Activated T-cell treated with anti-CD3 and anti-CD28 coated beads for 1 hour (primary cell): ENCODE measurements at places on chromosomes 11 and 22.

- no peak for DNase-seq
These were observed 1.3 kb downstream of the NAP1L4 start for GRCh38 chr11:2990617-2991451.

GRCh38 chr11:14812757-14813156, 79.3 kb downstream of the CYP2R1 start:
- DNase-seq: no peak

GRCh38 chr11:66636411-66636810, 2.1 kb upstream of the RBM4 start:
- DNase-seq: no peak

DNA sequence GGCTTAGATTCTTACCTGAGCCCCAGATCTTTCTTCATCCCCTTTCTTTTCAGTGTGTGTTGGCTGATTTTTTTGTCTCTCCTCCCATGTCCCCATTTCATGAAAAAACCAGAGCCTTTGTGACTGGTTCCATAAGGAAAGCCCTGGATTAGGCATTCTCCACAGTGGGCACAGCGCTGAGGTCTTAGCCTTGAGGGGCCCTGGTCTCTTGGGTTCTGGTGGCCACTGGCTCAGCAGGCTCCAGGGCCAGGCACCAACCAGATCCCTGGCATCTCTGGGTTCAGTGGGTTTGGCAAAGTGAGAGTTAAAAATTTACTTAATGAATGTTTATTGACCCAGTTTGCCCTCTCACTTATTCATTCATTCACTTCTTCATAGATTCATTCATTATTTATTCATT, 49.5 kb upstream of the ACCSL start:
- no peak for DNase-seq

DNA sequence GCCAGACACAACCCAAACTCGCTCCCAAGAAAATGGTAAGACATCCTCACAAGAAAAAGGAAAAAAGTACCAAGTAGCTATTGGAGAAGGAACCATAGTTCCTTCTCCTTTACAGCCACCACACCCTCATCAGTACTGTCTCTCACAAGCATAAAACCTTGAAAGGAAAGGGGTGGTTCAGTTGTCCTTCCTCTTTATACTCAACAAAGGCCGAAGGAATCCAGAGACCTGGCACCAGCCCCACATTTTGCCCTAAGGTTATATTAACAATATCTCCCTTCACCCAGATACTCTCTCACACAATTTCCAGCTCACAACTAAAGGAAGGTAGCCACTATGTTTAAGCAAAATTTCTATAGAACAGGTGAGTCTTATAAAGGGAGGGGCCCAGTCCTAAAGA, 8.5 kb downstream of the FHIP1B start:
- no peak for DNase-seq

DNA sequence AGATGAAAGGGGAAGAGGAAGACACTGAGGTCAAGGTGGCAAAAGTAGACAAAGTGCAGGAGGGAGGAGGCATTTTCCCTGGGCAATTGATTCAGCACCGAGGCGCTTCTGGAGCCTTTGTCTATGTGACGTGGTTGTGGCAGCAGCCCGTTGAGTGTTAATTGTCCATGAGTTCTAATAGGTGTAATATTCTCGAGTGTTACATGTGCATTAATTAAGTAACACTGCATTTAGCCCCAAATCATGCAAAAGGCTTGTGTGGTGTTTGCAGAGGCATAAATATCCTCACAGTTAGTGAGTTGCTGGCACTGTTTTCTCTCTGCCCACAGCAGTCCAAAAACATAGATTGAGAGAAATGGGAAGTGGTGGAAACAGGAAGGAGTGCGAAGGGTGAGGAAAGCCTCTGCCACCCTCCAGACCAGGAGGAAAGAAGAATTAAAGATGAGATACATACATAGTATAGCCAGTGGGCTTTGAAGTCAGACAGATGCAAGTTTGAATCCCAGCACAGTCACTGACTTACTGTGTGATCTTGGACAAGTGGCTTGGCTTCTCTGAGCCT, 361.2 kb downstream of the MN1 start:
- no peak for DNase-seq

DNA sequence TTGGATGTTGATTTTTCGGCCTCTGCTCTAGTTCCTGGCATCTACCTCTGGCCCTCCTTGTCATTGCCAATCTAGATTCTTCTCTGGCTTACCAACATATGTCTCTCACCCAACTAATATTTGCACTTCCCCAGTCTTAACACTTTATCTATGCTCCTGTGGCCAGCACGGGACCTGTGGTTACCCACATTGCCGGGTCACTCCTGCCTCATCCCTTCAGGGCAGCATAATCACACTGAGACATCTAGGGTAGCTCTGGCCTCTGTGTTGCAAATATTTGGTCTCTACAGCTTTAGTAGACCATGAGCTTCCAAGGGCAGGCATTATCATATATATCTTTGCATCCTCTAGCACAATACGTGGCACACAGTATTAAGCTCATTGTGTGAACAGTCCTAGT, 182.0 kb upstream of the ARHGAP20 start:
- DNase-seq: no peak

DNA sequence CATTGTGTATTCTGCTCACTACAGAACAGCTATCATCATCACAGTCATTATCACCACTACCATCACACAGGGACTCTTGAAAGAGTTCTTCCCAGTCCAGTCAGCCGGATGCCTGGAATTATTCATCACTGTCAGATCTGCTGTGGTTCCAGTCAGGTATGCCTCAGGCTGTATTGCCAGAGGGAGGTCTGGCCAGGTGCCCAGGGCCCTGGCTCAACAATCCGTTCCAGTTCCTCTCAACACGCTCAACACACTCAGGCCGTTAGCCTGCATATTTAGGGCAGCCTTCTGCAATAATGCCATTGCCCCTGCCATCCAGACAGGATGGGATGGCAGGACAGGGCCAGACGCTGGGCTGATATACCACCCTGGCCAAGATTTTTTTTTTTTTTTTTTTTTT, 28.6 kb upstream of the RASL10A start:
- DNase-seq: no peak

- DNase-seq: no peak
These were observed 187.6 kb downstream of the TENM4 start for GRCh38 chr11:79253280-79253679.

DNA sequence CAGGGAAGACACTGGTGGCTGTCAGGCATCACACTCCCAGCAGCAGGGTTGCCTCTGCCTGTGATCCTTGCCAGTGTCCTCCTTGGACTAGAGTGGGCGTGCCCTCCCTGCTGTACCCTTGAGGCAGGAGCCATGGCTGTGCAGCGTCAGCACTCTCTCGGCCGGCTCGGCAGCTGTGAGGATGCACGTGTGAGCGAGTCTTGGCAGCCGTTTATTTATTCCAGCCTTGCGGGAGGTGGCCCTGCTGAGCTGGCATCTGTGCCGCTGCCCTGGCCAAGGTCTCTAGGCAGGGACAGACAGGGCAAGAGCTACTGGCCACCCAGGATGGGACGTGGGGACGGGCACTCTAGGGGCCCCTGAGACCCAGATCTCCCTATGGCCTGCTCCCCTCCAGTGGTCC, 33.9 kb downstream of the TSPAN4 start:
- no peak for DNase-seq

- no peak for DNase-seq
These were observed 259.6 kb downstream of the TBC1D22A start for GRCh38 chr22:47022075-47022473.

- DNase-seq: no peak
These were observed 24.5 kb upstream of the CABP7 start for GRCh38 chr22:29695129-29695926.

DNA sequence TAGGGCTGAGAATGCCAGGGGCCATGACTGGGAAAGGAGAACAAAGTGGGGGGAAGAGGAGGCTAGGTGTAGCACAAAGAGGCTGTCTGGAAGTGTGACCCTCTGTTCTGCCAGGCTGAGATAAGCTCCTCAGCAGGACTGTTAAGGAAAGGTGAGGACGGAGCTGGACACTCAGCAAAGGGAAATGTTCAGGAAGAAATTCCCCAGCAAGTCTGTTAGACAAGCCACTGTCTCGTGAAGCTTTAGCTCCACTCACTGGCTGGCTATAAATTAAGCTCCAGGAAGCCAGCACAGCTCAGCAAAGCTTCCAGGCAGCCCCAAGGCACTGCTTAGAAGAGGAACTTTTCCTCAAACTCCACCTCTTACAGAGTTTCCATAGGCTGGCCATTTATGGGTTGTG, 181.2 kb upstream of the API5 start:
- no peak for DNase-seq

- DNase-seq: no peak
These were observed 24.6 kb downstream of the TP53I11 start for GRCh38 chr11:44926036-44926435.

DNA sequence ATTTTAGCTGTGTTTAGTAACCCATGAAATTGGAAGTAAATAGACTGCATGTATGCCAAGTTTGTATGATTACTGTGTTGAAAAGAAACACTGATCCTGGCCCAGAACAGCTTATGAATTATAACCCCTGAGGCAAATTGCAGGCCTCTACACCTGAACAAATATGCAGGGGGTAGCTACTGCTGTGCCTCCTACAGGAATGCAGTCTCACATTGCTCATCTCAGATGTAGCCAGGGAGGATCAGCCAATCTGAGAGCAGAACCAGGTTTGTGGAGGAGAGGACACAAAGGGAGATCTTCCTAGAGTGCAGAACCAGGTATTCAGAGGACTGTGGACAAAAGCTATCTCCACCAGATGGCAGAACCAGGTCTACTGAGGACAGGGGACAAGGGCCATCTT, 442.2 kb upstream of the DDI1 start:
- DNase-seq: no peak

- DNase-seq: no peak
These were observed 180.0 kb downstream of the DSCAML1 start for GRCh38 chr11:117616979-117617378.

- DNase-seq: no peak
These were observed 4.0 kb downstream of the ST14 start for GRCh38 chr11:130163346-130164220.

- no peak for DNase-seq
These were observed 13.9 kb downstream of the RTN4RL2 start for GRCh38 chr11:57474017-57474802.

DNA sequence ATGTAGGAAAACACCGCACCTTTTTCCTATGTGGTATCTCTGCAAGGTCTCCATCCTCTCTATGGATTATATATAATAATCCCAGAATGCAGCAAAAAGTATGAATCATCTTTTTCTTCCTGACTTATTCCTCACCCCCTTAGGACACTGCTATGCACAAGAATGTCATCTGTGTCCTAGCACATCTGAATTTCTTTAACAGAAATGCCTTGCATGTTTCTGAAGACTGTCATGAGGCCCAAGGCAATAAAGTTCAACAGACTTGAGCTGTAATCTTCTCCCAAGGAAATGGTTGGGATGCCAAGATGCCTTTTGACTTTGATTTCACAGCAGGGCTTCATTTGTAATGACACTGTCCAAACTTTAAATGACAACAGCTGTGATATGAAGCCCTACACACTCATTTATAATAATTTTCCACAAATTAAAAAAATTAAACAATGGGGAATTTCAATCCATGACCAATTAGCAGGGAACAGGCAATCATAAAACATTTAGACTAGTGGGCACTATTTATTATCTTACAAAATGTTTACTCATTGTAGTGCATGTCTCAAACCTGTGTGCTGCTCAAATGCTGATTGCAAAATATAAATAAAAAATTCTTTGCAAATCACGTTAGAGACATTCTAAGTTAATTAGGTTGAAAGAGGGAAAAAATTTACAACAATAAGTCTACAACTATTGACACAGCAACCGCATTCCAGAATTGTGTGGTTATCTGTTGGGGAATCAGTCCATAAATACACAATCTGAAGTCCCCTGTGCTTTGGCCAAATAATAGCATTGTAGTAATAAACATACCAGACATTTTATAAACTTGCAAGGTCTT, 242.3 kb downstream of the SWAP70 start:
- no peak for DNase-seq

GRCh38 chr22:30305519-30305905, 16.2 kb upstream of the CASTOR1 start:
- peak; percentile 36 for DNase-seq

DNA sequence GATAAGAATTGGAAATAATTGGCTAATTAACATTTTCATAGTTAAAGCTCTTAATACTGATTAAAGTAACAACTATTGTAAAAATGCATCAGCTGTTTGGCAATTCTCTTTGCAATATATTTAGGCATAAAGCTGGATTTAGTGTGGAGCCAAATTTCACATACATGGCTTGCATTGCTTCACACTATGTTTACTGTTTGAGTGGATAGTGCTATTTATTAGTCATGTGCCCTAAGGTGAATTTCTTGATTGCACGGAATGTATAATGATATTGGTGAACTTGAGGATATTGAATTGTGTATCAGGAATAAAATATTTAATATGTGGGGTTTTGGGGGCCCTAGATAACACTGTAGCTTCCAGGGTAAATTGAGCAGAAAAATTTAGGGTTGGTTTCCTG, 100.9 kb downstream of the AASDHPPT start:
- no peak for DNase-seq

GRCh38 chr11:72451831-72452376, 17.6 kb upstream of the CLPB start:
- DNase-seq: no peak

GRCh38 chr11:2766166-2766565, 66.4 kb upstream of the KCNQ1OT1 start:
- no peak for DNase-seq

DNA sequence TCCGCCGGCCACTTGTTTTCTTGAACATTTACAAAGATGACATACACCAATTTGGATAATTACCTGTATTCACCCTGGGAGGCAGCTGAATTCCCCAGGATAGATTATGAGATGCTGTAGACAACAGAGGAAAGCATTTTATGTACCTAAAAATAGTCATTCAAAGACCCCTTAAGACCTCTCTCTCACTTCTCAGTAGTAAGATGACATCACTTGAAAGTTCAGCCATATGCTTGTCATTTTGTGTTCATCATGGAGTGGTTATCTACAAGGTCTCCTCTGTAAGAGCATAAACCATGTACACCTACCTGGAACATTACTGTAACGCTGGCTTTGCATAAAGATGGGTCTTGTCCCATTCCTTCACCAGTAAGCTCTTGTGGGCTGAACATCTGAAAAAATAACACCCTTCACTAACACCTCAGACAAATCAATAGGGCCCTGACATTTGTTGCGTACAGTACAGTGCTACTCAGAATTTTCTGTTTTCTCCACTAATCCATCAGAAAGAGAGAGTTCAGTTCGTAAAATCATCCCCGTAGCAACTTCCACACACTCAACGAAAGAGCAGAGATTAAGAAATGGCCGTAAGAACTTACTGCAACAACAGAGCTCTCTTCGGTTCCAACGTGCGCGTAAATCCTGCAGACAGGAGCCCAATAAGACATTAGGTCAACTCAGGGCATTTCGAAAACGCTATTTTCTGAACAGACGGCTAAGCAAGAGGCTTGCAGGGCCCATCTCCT, 15.6 kb upstream of the WDR74 start:
- DNase-seq: no peak

DNA sequence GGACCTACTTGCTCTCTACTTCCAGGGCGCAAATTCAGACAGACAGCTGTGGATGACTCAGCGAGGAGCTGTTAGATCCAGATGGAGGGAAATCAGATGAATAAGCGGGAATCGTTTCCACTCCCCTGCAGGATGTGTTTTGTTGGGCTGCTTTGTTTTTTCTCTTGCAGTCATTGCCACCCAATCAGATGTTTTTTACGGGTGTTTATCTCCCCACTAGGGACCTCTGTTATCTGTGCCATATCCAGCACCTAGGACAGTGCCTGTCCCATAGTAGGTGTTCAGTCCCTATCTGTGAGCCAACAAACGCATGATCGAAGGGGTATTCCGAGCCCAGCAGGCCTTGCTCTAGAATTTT, 51.1 kb upstream of the PARVG start:
- no peak for DNase-seq
